ENCODE measurements at places on chromosomes 2 and 18.

- DNase-seq = no peak
Observed at GRCh38 chr18:32761231-32761630, 11.6 kb downstream of the KLHL14 start.

DNA sequence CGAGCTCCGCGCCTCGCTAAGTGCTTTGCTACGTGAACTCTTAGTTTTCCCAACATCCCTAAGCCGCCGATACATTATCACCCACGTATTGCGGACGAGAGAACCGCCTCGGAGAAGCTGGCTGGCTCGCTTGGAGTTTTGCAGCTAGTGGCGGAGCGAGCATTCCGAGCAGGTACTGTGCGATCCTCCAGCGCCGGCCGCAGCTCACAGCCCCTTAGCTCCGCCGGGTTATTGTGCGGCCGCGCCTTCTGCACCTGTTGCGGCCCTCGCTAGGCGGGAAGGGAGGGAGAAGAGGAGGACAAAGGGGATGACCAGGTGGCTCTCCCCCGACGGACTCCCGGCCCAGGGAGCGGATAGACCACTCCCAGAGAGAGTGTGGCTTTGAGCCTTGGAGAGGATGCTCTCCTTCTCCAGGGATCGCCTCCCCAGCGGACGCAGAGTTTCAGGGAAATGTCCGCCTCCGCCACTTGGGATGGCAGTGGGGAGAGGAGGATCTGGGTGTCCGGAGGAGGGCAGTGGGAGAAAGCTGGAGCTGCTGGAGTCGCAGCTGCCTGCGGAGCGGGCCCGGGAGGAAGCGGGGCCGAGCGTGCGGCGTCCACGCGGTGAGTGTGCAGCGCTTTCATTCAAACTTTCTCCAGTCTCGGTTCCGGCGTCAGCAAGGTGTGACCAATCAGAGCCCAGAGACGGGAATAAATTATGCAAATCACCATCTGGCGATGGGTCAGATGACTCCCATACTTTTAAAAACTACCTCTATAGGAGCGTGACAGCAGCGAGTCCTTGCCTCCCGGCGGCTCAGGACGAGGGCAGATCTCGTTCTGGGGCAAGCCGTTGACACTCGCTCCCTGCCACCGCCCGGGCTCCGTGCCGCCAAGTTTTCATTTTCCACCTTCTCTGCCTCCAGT lies at the start of gene LIPG:
TSS of gene LIPG (plus strand) at position 769 of the 905 bp plus-strand sequence. CDS start 252 bp downstream, outside the sequence.
- DNase-seq = peak; percentile 27

DNA sequence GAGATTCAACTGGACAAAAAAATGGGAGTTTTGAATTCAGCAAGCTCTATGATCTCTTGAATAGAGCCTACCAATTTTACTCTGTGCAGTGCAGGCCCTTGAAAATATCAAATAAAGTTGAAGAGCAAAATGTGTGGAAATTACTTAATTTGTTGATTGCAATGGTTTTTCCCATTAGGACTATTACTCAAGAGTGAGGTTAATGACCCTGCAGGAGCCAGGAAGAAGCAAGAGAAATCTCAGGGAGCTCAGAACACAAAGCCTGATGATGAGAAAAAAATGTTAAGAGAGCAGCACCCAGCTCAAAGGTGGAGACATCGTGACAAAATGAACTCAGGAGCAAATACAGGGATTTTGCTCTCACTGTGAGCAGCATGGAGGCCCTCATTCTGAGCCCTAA lies 337.6 kb upstream of the TRIB2 start:
- DNase-seq = no peak

DNA sequence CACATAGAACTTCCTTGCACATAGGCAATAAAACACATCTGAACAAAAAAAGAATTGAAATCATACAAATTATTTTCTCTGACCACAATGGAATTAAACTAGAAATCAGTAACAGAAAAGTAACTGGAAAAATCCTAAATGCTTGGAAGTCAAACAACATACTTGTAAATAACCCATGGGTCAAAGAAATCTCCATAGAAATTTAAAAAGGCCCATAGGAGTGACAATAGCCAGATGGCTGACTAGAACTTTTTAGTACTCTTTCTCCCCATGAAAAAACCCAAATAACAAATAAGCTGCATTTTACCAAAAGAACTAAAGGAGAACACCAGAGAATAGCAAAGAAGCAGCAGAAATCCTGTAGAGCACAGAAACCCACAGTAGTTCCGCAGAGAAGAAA lies 139.2 kb upstream of the COL3A1 start:
- DNase-seq = no peak

- no peak for DNase-seq
Observed at GRCh38 chr2:222875482-222875881, 14.6 kb downstream of the ACSL3 start.
